ENCODE measurements at places on chromosomes 6 and 20.

DNA sequence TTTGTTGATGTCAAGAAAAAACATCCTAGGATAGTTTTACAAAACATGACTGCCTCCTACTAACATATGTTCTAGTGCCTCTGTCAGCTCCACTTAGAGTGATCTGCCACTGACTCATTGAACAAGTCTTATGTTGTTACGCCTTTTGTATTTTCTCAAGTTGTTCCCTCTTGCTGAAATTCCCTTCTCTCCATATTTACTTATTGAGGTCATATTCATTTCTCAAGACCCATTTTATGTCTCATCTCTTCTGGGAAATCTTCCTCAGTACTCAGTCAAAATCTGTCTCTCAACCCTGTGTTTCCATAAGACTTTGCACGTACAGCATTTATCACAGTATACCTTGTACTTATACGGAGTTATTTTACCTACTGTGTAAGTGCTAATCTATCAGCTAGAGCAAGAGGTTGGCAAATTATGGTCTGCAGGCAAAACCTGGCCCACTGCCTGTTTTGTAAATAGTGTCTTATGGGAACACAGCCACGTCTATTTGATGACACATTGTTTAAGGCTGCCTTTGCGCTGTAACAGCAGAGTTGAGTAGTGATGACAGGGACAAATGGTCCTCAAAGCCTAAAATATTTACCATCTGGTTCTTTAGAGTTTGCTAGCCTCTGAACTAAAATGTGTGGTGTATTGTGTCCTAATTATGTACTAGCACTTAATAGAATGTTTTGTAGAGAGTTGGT lies 83.4 kb downstream of the ADGRB3 start:
- DNase-seq: no peak

GRCh38 chr6:16473184-16473907 lies 235.0 kb downstream of the GMPR start:
- DNase-seq: no peak

GRCh38 chr20:24359321-24360027 lies 110.0 kb upstream of the SYNDIG1 start:
- DNase-seq: no peak

DNA sequence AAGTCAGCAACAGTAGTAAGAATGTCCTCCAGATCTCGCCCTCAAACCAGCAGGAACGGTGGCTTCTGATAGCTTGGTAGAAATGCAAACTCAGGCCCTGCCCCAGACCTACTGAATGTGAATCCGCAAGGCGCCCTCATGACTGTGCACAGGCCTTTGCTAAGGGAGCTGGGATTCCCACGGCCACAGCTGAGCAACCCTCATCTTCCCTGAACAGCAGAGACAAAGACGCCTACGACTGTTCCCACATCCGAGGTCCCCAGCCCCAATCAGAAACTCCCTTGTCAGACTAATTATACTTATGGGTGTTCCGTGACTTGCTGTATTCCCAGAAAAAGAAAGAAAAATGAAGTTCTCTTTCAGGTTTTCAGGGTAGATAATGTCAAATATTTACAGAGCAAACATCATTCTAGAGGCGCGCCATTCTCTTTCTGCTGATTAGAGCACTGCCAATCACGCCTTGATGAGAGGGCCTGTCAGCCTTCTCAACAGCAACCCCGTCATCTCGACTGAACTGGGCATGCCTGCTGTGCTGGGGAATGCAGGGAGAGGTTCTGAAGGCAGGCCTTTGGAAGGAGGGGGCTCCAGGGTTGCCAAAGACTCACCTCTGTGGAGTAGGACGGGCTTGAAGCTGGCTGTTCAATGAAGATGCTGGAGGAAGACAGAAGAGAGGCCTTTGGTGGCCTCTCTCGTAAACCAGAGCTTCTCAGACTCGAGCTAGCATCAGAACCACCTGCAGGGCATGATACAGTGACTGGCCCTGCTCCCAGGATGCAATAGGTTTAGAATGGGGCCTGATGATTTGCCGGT lies 79.9 kb downstream of the ZNF217 start:
- no peak for DNase-seq

DNA sequence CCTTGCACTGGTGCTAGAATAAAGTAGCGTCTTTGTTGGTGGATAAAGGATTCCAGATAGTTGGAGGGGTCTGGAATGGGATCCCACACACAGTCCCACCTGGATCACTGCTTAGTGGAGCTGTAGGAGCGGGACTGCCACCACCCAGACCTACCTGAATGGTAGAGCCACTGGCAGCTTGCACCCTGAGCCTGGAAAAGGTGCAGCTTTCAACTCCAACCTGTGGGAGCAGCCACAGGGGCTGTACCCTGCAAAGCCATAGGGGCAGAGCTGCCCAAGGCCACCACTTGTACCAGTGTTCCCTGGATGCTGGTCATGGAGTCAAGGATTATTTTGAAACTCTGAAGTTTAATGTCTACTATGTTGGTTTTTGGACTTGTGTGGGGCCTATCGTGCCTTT lies 26.9 kb downstream of the VTA1 start:
- no peak for DNase-seq

- no peak for DNase-seq
These were observed 13.5 kb downstream of the PTPN1 start for GRCh38 chr20:50523552-50524167.

DNA sequence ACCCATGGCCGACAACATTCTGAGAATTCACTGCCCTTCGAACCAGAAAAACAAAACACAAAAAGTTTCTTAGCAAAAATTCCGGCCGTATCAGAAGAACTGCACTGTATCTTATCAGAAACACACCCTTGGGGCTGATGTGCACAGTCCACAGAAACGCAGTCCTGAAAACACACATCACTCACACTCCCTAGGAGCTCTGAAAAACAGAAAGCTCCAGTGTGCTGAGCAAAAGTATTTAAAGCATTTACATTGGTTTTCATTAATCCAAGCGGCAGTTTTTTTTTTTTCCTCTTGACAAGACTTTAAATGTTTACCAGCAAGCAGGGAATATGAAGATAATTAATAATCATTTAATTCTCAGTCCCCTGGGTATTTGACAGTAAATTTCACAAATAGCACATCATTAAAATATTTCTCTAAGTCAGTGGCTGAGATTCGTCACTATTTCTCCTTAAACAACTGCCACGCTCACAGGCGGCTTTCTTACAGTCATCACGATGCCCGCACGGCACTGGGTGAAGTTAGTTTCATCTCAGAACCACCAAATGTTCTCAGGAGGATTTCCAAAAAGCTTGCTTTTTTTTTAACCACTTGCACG lies 13.3 kb downstream of the NFATC2 start:
- no peak for DNase-seq

- no peak for DNase-seq
These were observed 54.4 kb downstream of the HMGN3 start for GRCh38 chr6:79180052-79180451.

GRCh38 chr6:50353603-50354002 lies 303.9 kb upstream of the DEFB112 start:
- DNase-seq: no peak

DNA sequence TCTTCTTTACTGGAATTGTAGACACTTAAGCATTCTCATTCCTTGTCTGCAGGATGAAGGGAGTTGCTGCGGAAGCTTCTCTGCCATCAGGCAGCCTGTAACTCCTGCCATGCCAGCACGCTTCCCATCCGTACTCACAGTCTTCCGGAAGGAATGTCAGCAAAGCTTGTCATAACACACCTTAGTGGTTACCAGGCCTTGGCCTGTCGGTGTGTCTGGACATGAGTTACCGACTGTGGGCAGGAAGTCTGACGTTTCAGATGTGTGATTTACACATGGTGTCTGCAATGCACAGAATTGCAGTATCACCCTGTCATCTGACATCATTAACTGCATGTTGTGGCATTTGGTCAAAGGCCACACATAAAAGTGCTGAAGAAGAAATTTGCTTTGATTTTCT lies 102.2 kb downstream of the SLC24A3 start:
- no peak for DNase-seq

Measured in Jurkat, Clone E6-1 (cell line).